ENCODE measurements at places on chromosomes 3 and 15. TPM values are rescaled to one million over a fixed set of nuclear protein-coding genes. Genes with fewer than 3 reads are reported as not detected.
A peak's percentile ranks its signal among the peaks of the same experiment; 100 is the strongest.

The TRPM1 gene
- total RNA-seq, result not detected

The RETNLB gene
- not detected for total RNA-seq

The COL7A1 gene
- total RNA-seq, result 5.4 TPM

The FEZF2 gene
- not detected for total RNA-seq

The SI gene
- not detected for total RNA-seq

The NOX5 gene
- 0.06 TPM for total RNA-seq

The NR2F2 gene
- 17.1 TPM for total RNA-seq

The UQCC5 gene
- 30.2 TPM for total RNA-seq

- no peak overlapping the region for H3K4me3 ChIP-seq
- no peaks in the 10 kb centered on the region for H3K4me1 ChIP-seq
- H3K27ac ChIP-seq, result no peak overlapping the region
- H3K27me3 ChIP-seq, result no peaks in the 10 kb centered on the region
- H3K36me3 ChIP-seq, result no peaks in the 10 kb centered on the region
Measured at GRCh38 chr15:47663101-47663500, 54.2 kb upstream of the SEMA6D start.

DNA sequence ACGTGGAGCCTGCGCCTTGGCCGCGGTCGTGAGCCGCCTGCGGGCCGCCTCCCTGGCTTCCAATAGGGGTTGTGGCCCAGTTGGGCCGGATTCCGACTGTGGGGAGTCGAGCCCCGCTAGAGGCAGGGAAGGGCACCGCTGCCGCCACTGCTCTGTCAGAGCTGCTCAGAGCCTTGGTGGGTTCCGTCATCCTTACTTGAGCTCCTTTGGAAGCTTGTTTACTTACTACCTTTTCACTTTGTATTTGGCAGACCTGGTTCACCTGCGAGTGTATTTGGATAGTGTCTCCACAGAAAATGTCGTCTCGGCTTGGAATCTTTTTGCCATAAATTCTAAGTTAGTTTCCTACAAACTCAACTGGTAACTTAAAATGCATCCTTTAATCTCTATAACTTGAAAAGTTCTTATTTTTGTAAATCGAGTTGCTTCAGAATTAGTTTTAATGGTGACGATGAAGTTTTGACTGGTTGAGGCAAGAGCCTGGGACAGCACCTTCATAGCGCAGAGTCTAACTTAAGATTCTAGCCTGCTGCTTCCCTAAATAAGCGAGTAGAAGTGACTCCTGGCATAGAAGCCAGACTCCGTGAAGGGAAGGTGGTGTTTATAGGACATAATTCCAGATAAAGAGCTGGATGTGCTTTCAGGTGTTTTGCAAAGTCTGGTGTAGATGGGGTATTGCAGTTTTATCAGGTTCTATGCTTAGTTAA lies 800 bp downstream of the DAG1 start:
- no peaks in the 10 kb centered on the region for H3K36me3 ChIP-seq
- H3K27me3 ChIP-seq, result no peaks in the 10 kb centered on the region
- peak overlapping the region; percentile 98 for H3K27ac ChIP-seq
- H3K4me3 ChIP-seq, result peak overlapping the region; percentile 83
- peaks cover 24% of the 10 kb centered on the region for H3K4me1 ChIP-seq

DNA sequence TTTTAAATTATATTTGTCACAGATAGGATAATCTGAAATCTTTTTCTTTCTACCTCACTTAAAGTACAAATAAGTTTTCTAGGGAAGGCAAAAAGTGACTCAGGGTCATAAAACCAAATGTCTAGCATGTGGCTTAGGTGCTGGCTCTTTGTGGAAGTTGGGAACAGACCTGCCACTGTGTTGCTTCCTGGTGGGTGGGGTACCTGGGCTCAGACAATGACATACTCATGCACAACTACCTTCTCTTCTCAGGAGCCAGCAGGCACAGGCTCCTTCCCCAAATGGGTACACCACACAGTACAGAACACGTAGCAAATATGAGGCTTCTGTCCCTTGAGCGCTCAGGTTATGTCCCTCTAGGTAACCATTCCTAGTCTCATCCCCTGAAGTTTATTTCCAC lies 40.1 kb upstream of the MUC13 start:
- peaks cover 80% of the 10 kb centered on the region for H3K36me3 ChIP-seq
- H3K27ac ChIP-seq, result no peak overlapping the region
- no peak overlapping the region for H3K4me3 ChIP-seq
- no peaks in the 10 kb centered on the region for H3K4me1 ChIP-seq
- DNase-seq, result no peak

- H3K27me3 ChIP-seq, result no peaks in the 10 kb centered on the region
- no peaks in the 10 kb centered on the region for H3K36me3 ChIP-seq
- no peak overlapping the region for H3K27ac ChIP-seq
- H3K4me3 ChIP-seq, result no peak overlapping the region
Measured at GRCh38 chr3:57019057-57019456, 41.4 kb upstream of the SPATA12 start.

- no peaks in the 10 kb centered on the region for H3K4me1 ChIP-seq
- H3K27me3 ChIP-seq, result no peaks in the 10 kb centered on the region
- H3K27ac ChIP-seq, result no peak overlapping the region
- DNase-seq, result no peak
- H3K4me3 ChIP-seq, result no peak overlapping the region
Measured at GRCh38 chr3:30795176-30795575, 99.3 kb downstream of the GADL1 start.

GRCh38 chr15:56931639-56932508 lies 13.4 kb downstream of the TCF12 start:
- no peak overlapping the region for H3K27ac ChIP-seq
- no peaks in the 10 kb centered on the region for H3K27me3 ChIP-seq
- H3K4me3 ChIP-seq, result no peak overlapping the region
- no peaks in the 10 kb centered on the region for H3K36me3 ChIP-seq
- peaks cover 73% of the 10 kb centered on the region for H3K4me1 ChIP-seq

GRCh38 chr3:101695779-101696372 lies 9.4 kb upstream of the RPL24 start:
- H3K4me1 ChIP-seq, result peaks cover 5% of the 10 kb centered on the region
- H3K27ac ChIP-seq, result no peak overlapping the region
- H3K36me3 ChIP-seq, result peaks cover 4% of the 10 kb centered on the region
- no peaks in the 10 kb centered on the region for H3K27me3 ChIP-seq

GRCh38 chr15:69194025-69194827 lies 33.8 kb downstream of the GLCE start:
- peaks cover 30% of the 10 kb centered on the region for H3K4me1 ChIP-seq
- H3K36me3 ChIP-seq, result no peaks in the 10 kb centered on the region
- no peaks in the 10 kb centered on the region for H3K27me3 ChIP-seq
- DNase-seq, result no peak
- H3K4me3 ChIP-seq, result no peak overlapping the region
- peak overlapping the region; percentile 44 for H3K27ac ChIP-seq

DNA sequence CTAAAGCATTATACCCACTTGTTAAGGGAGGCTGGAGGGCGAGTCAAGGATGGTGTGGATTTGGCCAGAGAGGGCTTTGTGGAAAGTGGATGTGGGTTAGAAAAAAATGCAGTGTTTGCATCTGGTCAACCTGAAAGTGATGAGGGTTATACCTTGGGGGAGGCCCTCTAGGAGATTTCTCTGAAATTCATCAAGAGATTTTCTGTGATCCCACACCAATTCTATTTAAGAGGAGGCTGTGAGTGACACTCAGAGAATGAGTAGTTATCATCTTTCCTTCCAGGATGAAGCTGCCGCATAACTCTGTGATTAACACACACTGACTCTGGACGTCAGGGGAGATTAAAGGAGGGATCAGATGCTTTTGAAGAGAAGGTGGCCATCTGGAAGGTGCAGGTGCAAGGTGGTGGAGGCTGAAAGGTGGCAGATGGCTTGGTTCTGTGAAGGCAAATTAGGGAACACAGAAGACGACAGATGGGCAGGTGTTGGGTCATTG lies 54.8 kb downstream of the ANAPC13 start:
- H3K27me3 ChIP-seq, result no peaks in the 10 kb centered on the region
- no peaks in the 10 kb centered on the region for H3K36me3 ChIP-seq
- H3K27ac ChIP-seq, result no peak overlapping the region
- DNase-seq, result no peak

DNA sequence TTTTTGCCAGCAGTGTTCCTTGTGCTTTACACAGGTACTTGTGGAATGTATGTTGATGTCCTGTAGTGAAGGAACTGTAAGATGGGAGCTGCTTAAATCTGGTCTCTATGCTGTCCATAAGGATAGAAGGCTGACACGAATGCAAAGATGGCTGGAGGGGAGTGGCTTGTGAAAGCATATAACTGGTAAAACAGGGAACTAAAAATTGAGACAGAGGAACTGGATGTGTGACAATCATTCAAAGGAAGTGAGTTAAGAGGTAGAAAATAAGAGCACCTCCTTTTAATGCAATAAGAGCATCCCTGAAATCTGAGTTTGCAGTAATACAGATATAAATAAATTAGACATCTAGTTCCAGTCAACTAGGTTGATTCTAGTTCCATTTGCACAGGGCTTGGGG lies 35.2 kb downstream of the RNF13 start:
- no peak overlapping the region for H3K27ac ChIP-seq
- no peak overlapping the region for H3K4me3 ChIP-seq
- no peak for DNase-seq
